ENCODE measurements at places on chromosomes 13 and 19.
A peak's percentile ranks its signal among the peaks of the same experiment; 100 is the strongest.

- no peak for DNase-seq
Observed at GRCh38 chr19:14425696-14426138, 6.6 kb upstream of the DDX39A start.

- DNase-seq: no peak
Observed at GRCh38 chr13:57582032-57582431, 49.5 kb upstream of the PCDH17 start.

DNA sequence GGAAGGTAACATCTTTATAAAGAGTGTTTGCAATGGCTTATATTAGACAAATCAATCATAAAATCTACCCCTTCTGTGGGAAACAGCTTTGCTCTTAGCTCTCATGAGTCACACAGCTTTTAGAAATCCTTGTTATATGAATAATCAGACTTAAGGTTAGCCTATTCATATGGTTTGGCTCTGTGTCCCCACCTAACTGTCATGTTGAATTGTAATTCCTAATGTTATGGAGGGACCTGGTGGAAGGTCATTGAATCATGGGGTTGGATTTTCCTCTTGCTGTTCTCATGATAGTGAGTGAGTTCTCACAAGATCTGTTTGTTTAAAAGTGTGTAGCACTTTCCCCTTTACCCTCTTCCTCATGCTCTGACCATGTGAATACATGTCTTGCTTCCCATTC is 704.2 kb upstream of the KLHL1 start:
- DNase-seq: no peak

GRCh38 chr19:55488986-55489710 is 912 bp downstream of the SSC5D start:
- DNase-seq: no peak

- DNase-seq: no peak
Observed at GRCh38 chr13:113178070-113178895, 19.8 kb downstream of the PROZ start.

- peak; percentile 32 for DNase-seq
Observed at GRCh38 chr13:91078093-91078679, 269.3 kb upstream of the MIR17HG start.
